ENCODE measurements at places on chromosomes 6 and 20.

GRCh38 chr20:19903168-19903811 is 113.9 kb upstream of the NAA20 start:
- DNase-seq, result no peak

DNA sequence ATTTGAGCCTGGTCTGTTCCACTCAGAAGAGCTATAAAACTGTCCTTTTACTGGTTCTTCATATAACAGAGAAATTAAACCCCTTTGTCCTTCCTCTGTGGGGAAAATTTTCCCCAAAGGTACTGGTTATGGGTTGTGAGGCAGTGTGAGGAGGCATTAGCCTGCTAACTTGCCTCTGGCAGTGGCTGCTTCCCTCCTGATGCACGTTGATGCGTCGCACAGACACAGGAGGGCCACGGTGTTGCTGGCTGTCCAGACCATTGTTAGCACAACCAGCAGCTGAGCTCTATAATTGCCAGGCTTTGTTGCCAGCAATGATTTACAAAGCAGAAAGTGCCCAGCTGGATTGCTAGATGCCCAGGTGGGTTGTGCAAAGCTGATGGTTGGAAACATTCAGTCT is 10.1 kb downstream of the AAR2 start:
- DNase-seq, result no peak

GRCh38 chr6:107473660-107474059 is 14.3 kb upstream of the PDSS2 start:
- no peak for DNase-seq

GRCh38 chr6:16311763-16312162 is 73.4 kb downstream of the GMPR start:
- DNase-seq, result no peak

GRCh38 chr20:49561806-49562205 is 6.1 kb downstream of the PTGIS start:
- DNase-seq, result no peak

- no peak for DNase-seq
Observed at GRCh38 chr6:32085759-32086459, 23.2 kb downstream of the TNXB start.

DNA sequence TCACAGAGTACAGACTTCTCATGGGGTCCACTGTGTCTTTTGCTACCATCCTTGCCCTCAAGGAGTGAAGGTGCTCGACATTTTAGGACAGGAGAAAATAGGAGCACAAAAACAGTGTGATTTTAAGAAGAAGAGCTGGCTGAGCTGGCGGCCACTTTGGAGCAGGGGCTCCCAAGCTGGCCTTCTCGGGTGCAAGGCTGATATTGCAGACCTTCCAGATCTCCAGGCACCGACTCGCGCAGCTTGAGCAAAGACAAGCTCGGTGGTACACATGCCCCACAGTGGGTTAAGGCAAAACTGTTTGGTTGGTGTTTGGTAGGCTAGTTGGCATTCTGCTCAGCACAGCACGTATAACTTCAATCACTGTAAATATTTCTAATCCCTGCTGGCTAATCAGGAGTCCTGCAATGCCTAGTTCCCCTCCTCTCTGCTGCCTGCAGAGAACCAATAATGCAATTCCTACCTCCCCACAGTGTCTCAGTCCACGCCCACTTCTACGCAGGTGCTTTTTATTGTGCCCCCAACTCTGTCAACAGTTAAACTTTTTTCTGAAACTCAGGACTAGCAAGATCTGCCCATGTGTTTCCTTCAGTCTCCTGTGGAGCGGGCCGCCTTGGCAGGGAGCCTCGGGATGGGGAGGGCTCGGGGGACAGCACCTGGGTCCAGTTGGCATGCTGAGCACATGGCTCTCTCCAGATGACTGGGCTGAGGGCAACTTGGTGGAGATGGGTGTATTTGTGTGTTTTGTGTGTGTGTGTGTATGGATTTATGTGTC is 12.7 kb upstream of the SMOC2 start:
- no peak for DNase-seq

- DNase-seq, result no peak
Observed at GRCh38 chr20:43824309-43825050, 90.2 kb upstream of the TOX2 start.

DNA sequence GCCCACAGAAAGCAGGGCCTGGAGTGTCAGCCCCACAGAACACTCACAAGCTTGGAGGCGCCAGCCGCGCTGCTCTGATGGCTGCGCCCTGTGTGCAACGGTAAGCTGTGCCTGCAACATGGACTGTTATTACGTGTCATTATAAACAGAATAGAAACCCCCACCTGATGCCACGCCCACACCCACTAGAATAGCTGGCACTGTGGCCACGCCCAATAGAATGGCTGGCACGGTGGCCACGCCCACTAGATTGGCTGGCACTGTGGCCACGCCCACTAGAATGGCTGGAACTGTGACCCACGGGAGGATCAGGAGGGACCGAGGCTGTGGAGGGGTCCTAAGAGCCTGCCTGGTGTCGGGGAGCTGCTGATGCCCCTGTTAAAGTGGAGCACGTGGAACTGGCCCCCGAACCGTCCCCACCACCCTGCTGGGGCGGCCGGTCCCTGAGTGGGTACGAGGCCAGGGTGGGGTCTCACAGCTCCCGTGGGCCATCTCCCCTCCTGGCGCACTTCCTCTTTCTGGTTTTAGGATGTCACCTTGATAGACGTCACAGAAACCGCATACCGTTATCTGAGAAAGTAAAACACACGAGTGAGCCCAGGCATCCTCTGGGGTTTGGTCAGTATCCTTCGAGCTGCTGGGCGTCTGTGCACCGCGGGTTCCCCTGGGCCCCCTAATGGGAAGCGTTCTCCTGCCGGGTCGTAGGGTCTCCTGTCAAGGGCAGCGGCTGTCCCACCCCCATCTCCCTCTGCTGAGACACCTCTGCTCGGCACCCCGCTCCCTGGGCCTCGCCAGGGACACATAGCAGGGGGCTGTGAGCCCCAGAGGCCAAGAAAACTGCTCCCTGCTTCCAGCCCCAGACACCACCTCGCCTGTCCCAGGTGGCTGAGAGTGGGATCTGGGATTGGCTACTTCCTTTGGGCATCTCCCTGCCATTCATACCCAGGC is 25.4 kb downstream of the SLC17A9 start:
- peak; percentile 49 for DNase-seq

DNA sequence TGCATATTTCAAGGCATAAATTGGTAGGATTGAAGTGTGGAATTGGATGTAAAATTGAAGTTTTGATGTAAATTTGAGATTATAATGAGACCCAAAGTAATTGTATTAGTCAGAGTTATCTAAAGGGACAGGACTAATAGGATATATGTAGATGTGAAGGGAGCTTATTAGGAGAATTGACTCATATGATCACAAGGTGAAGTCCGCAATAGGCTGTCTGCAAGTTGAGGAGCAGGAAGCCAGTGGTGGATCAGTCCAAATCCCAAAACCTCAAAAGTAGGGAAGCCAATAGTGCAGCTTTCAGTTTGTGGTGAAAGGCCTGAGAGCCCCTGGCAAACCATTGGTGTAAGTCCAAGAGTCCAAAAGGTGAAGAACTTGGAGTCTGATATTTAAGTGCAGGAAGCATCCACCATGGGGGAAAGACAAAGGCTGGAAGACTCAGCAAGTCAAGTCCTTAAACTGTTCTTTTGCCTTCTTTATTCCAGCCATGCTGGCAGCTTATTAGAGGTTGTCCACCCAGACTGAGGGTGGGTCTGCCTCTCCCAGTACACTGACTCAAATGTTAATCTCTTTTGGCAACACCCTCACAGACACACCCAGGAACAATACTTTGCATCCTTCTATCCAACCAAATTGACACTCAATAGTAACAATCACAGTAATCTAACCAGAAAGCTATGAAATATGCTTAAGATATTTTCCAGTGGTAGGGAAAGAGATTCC is 442.6 kb upstream of the PTCHD4 start:
- DNase-seq, result no peak

- DNase-seq, result no peak
Observed at GRCh38 chr6:2622671-2623070, 128.1 kb downstream of the MYLK4 start.

DNA sequence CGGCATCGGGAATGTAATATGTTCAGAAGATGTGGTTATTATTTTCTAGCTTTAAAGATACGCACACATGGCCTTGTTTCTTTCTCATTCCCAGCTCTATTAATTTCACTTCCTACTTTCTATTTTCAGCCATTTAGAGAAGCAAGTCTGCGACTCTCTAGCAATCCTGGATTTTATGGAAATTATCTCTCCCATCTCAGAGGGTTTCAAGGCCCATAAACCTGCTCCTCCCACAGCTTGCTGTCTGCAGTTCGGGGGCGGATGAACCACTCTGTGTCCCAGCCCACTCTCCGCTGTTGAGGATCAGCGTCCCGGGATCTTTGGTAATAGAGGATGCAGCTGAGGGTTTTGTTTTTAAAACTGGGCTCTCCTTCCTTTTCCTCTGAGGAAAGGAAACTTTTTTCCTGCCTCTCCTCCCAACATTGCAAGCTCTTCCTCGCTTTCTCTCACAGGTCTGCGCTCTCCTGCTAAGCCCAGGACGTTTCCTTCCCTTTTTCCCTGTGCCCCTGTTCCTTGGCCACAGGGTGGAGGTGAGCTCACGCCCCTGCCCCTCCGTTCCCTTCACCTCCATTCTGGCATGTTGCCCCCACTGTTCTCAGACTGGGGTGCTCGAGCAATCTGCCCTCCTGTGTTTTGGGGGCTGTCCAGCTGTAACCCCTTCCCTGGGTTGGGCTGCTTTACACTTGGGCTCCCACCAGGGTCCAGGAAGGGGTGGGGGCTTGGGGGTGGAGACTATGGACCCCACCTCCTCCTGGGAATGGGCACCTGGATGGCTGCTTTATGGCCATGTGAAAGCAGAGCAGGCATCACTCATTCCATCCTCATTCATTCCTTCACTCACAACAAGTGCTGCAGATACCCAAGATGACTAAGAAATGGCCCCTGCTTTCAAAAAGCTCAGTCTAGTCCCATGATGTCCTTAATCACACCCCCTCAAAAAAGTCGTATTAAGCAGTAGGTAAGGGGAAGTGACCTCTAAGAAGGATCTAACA is 54.9 kb downstream of the ZBTB9 start:
- DNase-seq, result no peak

GRCh38 chr20:18188434-18188833 is 50.8 kb downstream of the KAT14 start:
- DNase-seq, result no peak

DNA sequence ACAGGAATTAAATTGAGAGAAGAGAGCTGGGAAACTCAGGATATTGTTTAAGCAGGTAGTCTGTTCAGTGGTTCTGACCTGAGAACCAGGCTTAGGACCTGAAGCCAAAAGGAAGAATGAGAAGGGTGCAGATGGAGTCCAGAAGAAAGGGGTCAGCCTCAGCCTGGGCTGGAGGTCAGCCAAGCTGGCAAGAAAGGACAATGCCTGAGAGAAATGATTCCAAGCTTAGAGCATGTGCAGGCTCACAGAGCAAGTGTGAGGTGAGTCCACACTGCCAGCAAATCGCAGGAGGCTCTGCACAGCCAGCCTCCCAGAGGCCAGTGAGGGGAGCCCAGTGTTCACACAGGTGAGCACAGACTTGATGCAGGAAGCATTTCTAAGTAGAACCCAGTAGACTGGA is 47.3 kb downstream of the DAAM2 start:
- no peak for DNase-seq

- DNase-seq, result no peak
Observed at GRCh38 chr20:24998121-24998520, 5.6 kb upstream of the APMAP start.

- DNase-seq, result no peak
Observed at GRCh38 chr20:47455133-47456040, 46.3 kb upstream of the NCOA3 start.

- no peak for DNase-seq
Observed at GRCh38 chr20:19934792-19935491, 82.2 kb upstream of the NAA20 start.

DNA sequence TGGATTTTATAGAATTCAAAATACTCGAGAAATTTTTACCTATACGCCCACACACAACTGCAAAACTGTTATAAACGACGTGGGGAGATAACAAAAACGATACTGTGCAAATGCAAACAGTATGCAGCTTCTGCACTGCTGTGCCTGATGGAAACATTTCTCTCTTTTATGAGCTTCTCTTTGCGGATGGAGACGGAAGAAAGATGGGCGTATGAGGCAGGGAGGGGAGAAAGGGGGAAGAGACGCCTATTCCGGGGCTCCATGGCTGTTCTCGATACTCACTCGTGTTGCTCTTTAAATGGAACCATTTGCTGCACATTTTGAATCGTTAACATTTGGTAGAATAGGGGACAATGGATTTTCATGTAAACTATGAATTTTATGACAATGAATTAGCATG is 69.1 kb upstream of the EXOC2 start:
- DNase-seq, result no peak

DNA sequence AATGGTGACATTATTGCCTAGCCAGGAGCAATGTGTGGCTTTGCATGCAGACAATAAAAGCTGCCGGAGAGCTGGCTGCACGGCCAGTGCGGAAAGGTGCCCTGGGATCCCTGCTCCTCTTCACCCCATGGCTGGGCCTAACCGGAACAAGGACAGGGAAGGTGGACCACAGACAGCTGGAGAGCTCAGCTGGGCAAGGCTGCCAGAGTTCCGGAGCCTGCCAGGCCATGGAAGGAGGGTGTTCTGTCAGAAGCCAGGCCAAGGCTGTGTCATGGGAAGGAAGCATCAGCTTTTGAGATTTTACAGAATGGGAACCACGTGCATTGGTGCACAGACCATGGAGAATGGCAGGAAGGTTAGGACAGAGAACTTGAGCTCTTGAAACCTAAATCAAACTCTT is 25.0 kb downstream of the MAP1LC3A start:
- no peak for DNase-seq

GRCh38 chr20:19816386-19816785 is 58.3 kb downstream of the RIN2 start:
- DNase-seq, result no peak

GRCh38 chr6:11201772-11202512 is 30.5 kb downstream of the NEDD9 start:
- DNase-seq, result no peak

- peak; percentile 43 for DNase-seq
Observed at GRCh38 chr20:667351-668034, 8.1 kb downstream of the SCRT2 start.

DNA sequence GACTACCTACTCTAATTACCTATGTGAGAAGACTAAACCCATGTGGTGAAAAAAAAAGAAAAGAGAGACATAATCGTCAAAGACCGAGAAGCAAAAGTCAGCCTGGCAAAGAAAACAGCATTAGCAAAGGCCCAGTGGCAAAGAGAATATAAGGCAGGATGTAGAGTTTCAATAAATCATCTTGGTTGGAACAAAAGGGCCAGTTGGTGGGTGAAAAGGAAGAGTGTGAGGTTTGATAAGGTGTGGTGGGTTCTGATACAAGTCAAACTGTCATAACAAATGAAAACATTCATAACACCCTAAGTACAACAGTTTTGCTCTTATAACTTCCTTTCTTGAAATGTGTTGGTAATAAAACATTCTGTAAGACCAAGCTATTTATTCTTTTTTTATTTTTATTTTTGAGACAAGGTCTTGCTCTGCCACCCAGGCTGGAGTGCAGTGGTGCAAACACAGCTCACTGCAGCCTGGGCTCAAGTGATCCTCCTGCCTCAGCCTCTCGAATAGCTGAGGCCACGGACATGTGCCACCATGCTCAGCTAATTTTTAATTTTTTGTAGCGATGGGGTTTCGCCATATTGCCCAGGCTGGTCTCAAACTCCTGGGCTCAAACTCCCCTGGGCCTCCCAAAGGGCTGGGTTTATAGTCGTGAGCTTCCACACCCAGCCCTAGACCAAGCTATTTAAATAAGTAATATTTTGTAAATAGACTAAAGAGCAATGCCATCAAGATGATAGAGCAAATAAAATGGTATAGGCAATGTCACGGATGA is 18.9 kb upstream of the GTF3C6 start:
- no peak for DNase-seq
